LHCN-M2 (cell line): ENCODE measurements at places on chromosomes 3 and 15. TPM values are rescaled to one million over a fixed set of nuclear protein-coding genes. Genes with fewer than 3 reads are reported as not detected.
A peak's percentile ranks its signal among the peaks of the same experiment; 100 is the strongest.

DNA sequence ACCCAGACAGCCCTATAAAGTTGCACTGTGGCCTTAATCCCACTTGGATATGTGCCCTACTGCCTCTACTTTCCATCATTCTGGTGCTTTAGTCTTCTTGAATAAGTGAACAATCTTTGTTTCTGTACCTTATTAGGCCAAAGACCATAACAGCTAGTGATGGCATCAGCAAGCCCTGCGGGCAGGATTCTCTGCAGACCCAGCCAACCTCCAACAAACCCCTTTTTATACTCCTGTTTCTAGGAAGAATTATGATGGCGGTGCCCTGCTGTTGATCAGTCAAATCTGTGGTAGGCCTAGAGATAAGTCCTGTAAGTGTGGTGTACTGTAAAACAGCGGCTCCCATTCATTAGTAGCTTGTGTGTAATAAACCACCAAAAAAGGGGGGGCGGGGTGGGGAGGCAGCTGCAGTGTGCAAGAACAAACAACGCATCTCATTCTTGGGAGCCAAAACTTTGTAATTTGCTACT is 40.5 kb downstream of the SOX2 start:
- DNase-seq: no peak

DNA sequence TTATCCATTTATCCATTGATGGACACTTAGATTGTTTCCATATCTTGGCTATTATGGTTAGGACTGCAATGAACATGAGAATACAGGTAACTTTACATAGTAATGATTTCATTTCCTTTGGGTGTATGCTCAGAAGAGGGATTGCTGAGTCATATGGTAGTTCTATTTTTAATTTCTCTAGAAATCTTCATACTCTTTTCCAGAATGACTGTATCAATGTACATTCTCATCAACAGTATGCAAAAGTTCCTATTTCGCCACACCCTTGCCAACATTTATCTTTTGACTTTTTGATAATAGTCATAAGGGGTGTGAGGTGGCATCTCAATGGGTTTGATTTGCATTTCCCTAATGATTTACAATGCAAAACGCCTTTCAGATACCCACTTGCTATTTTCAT is 6.2 kb upstream of the NIPA1 start:
- no peak for DNase-seq

GRCh38 chr3:51269466-51269865 is 115.6 kb upstream of the MANF start:
- DNase-seq: peak; percentile 19

GRCh38 chr3:163555918-163556317 is 1522.4 kb downstream of the SI start:
- DNase-seq: no peak

DNA sequence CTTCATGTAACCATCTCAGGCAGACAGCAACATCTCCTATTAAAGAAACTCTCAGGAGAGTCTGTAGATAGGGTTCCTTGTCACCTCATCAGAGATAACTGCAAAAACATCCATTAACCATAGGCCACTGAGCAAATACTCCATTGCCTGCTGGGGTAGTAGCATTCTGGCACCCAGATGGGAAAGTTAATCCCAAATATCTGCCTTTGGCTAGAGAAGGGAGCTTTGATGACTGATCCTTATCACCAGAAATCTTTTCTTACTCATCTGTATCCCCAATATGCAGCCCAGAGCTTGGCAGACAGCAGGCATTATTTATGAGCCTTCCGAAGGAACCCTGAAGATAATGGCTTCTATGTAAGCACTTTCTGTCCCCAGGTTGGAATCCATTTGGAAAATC is 173.1 kb downstream of the MFSD1 start:
- no peak for DNase-seq

- DNase-seq: no peak
These were observed 459.3 kb upstream of the AGTR1 start for GRCh38 chr3:148238421-148238821.

DNA sequence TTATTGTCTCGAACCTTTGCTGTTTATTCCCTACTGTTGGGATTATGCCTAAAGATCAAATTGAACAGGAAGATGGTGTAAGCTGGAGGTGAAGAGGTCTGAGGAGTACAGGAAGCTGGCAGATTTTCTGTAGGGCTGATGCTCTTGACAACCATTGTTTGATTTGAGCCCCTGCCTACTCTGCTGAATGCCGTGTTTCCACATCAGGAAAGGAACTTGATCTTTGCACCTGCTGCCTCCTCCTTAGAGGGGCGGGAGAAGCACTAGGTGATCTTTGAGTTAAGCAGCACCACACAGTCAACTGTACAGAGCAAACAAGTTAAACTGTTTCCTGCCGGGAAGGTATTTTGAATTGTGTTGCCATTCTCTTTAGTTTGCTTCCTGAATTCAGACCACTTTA is 364.6 kb upstream of the EPHA6 start:
- no peak for DNase-seq

- DNase-seq: no peak
These were observed 478.6 kb downstream of the MAGI1 start for GRCh38 chr3:65560133-65560532.

GRCh38 chr15:44308415-44308814 is 19.9 kb downstream of the GOLM2 start:
- DNase-seq: no peak

DNA sequence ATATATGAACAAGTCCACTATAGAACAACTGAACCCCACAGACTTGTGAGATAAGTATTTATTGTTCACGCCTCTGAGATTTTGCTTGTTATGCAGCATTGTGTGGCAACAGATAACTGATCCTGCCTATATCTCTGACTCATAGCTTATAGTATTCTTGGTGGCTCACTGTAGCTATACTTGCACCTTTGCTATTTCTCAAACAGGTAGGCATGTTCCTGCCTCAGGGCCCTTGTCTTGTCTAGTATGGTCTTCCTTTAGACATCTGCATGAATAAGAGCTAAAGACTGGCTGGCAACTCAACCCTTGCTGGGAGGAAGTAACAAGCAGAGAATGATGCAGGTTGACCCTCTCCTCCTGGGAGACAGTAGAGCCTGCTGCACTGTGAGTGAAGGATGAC is 256.1 kb downstream of the CHST2 start:
- no peak for DNase-seq

LRRIQ4 gene
- not detected in 2 replicates for total RNA-seq

GPX1 gene
- 377 and 434 TPM in 2 replicates for total RNA-seq
